Aortic smooth muscle cell (primary cell): ENCODE measurements at places on chromosomes 2 and 18. TPM values are rescaled to one million over a fixed set of nuclear protein-coding genes. Genes with fewer than 3 reads are reported as not detected.

Gene AKAIN1
- total RNA-seq = not detected in 2 replicates

Gene FAM110C
- total RNA-seq = under 0.01 TPM in 1 of 2 replicates, not detected in the other

Gene CDH7
- not detected in 2 replicates for total RNA-seq

Gene TET3
- 2.4 and 3.0 TPM in 2 replicates for total RNA-seq

Gene CCBE1
- total RNA-seq = 26.0 and 38.0 TPM in 2 replicates

Gene GCG
- total RNA-seq = not detected in 2 replicates

Gene FHL2
- 73.0 and 126 TPM in 2 replicates for total RNA-seq

Gene DCTN1
- total RNA-seq = 185 TPM in 2 replicates

Gene IL1RL2
- 0.81 and 2.2 TPM in 2 replicates for total RNA-seq

Gene SKOR2
- total RNA-seq = not detected in 2 replicates

Gene RAX
- total RNA-seq = not detected in 2 replicates

Gene ZAP70
- total RNA-seq = not detected in 2 replicates

Gene CSRNP3
- 0.92 and 3.1 TPM in 2 replicates for total RNA-seq

Gene SERPINB3
- not detected in 2 replicates for total RNA-seq

Gene SNX17
- 136 and 145 TPM in 2 replicates for total RNA-seq

Gene BOLL
- not detected in 2 replicates for total RNA-seq

Gene ASAP2
- total RNA-seq = 83.4 and 86.1 TPM in 2 replicates
